ENCODE measurements at places on chromosomes 13 and 19. TPM values are rescaled to one million over a fixed set of nuclear protein-coding genes. Genes with fewer than 3 reads are reported as not detected.

ZNF577 gene
- total RNA-seq = 4.6 TPM

FCER2 gene
- 0.96 TPM for total RNA-seq

PIK3R2 gene
- 17.7 TPM for total RNA-seq

KLHL1 gene
- total RNA-seq = not detected

TNFSF13B gene
- total RNA-seq = 1.3 TPM

PSPN gene
- 1.8 TPM for total RNA-seq

GRK1 gene
- not detected for total RNA-seq

ING1 gene
- 16.9 TPM for total RNA-seq

JSRP1 gene
- total RNA-seq = 1.0 TPM

ZNF45 gene
- 10.0 TPM for total RNA-seq

CGB5 gene
- total RNA-seq = not detected

KLK3 gene
- total RNA-seq = not detected

SNRPA gene
- 202 TPM for total RNA-seq

LSM7 gene
- 168 TPM for total RNA-seq

PALM3 gene
- not detected for total RNA-seq

CNN1 gene
- total RNA-seq = not detected

SGCG gene
- not detected for total RNA-seq

CACNG6 gene
- total RNA-seq = not detected

DACH1 gene
- total RNA-seq = not detected

COX6B2 gene
- total RNA-seq = not detected

ANGPTL4 gene
- total RNA-seq = not detected

ZSCAN4 gene
- not detected for total RNA-seq

AP1M2 gene
- total RNA-seq = not detected

CERS4 gene
- total RNA-seq = 21.9 TPM

PSG3 gene
- not detected for total RNA-seq

KIR3DL1 gene
- 0.11 TPM for total RNA-seq

OVOL3 gene
- total RNA-seq = not detected

P2RY11 gene
- 53.7 TPM for total RNA-seq

HSD17B14 gene
- total RNA-seq = 0.37 TPM

ZNF525 gene
- total RNA-seq = 17.8 TPM

OR10H5 gene
- total RNA-seq = not detected

RGCC gene
- 107 TPM for total RNA-seq

FCGBP gene
- 7.0 TPM for total RNA-seq

ZNF382 gene
- total RNA-seq = 10.3 TPM

FAM216B gene
- not detected for total RNA-seq
